ENCODE measurements at places on chromosomes 16 and 17. TPM values are rescaled to one million over a fixed set of nuclear protein-coding genes. Genes with fewer than 3 reads are reported as not detected.

DNA sequence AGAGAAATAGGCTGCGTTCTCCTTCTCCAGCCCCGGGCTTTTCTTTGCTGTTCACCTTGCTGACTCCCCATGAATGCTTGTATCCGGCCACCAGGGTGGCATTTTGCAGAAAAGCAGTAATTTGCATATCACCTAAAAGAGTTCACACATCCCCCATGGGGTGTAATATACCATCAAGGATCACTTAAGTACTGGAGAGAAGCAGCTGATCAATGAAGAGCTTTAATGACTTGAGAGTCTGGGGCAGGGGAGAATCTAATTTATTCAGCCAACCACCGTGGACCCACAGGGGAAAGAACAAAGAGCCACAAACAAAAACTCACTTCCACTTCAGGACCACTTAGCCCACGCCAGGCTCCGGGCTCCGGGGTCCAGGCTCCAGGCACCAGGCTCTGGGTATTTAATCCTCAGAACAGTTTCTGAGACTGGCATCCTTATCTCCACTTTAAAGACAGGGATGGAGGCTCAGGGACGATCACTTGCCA lies 33.9 kb upstream of the SEC14L1 start:
- DNase-seq, result no peak

GRCh38 chr17:19341211-19341631 lies 21.3 kb downstream of the B9D1 start:
- no peak for DNase-seq

DNA sequence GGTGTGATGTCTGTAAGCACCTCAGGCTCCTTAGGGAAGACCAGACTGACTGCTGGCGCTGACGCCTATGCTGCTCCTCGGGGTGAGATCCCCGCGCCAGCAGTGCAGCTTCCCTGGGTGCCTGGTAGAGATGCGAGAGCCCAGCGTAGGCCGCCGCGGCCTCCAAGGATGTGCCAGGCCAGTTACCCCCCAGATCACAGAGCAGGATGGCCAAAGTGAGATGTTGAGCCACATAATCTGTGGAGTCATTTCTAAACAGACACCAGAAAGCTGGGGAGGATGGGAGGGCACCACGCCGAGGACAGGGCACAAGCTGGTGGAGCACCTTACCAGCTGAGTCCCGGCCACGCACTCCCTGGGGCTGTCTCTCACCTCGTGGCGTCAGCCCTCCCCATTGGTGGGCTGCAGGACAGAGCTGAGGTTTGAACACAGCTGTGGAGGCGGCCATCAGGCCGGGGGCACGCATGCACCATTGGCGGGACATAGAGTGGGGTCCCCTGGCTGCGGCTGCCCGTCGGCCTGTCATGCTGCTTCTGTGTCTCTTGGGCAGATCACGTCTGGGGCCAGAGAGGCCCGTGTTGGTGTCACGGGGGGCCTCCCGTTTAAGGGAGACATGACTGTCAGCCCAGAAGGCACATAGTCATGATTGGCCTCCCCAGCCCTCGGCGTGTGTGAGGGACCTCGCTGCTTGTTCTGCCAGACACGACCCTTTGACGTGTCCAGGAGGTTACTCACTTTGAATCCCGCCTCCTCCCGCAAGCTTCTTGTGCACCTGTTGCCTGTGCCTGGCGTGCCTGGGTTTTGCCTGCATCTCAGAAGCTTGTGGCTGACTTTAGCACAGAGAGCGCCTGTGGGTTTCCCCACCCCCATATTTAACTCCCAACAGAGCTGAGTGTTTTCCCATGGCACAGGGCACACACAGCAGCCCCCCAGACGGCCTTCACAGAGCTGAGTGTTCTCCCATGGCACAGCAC lies 21.9 kb downstream of the MAPK8IP3 start:
- no peak for DNase-seq

The AIPL1 gene
- 0.04 TPM for polyA plus RNA-seq

DNA sequence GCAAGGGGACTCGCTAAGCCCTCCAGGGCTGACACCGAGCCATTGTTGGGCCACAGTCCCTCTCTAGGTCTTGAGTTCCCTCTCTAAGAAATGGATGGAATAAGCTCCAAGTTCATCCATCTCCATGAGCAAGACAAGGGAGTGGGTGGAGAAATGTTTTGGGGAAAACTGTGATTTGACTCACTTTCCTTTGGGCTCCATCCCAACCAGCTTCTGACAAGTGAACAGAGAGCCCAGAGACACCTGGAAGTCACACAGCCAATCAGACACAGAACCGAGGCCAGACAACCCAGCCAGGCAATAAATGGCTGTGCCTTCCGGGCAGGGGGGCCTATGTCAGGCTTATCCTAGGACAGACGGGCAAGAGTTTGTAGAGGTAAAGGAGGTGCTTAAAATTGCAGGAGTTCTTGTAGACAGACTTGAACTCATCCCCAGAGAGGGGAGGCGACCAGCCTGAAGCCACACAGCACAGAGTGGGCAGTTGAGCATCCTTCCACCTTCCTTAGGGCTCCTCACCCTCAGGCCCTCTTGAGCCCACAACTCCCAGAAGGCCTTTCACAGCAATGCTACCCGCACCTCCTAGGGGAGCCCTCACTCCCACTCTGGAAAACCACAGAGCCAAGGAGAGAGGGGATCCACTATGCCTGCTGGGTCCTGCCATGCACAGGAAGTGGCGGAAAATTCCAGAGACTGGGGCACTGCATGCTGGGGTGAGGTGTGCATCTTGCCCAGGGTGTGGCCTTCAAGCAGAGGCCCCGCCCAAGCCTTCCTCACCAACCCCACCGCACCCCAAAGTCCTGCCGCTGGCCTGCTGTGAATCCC lies 9.5 kb upstream of the FAM83G start:
- DNase-seq, result no peak

- no peak for DNase-seq
These were observed 25.5 kb downstream of the CBFA2T3 start for GRCh38 chr16:88951501-88951900.

The ZMYND15 gene
- polyA plus RNA-seq, result 0.85 TPM

The ITGAL gene
- 1.9 TPM for polyA plus RNA-seq

DNA sequence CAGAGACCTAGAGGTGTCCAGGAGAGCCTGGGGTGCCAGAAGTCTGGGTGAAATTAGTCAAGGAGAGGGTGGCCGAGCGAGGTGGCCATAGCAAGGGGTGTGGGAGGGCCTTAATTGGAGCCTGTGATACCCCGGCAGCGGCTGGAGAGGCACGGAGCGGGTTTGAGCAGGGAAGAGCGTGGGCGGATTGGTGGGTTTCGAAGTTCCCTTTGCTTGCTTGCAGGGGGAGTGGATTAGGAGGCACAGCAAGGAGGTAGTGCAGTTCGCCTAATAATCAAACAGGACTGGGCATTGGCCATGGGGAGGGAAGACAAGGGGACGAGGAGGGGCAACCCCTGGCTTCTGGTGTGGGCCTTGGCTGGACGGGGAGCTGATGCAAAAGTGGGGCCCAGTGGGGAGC lies 5.4 kb upstream of the FAM83G start:
- no peak for DNase-seq

The ZSCAN10 gene
- not detected for polyA plus RNA-seq

DNA sequence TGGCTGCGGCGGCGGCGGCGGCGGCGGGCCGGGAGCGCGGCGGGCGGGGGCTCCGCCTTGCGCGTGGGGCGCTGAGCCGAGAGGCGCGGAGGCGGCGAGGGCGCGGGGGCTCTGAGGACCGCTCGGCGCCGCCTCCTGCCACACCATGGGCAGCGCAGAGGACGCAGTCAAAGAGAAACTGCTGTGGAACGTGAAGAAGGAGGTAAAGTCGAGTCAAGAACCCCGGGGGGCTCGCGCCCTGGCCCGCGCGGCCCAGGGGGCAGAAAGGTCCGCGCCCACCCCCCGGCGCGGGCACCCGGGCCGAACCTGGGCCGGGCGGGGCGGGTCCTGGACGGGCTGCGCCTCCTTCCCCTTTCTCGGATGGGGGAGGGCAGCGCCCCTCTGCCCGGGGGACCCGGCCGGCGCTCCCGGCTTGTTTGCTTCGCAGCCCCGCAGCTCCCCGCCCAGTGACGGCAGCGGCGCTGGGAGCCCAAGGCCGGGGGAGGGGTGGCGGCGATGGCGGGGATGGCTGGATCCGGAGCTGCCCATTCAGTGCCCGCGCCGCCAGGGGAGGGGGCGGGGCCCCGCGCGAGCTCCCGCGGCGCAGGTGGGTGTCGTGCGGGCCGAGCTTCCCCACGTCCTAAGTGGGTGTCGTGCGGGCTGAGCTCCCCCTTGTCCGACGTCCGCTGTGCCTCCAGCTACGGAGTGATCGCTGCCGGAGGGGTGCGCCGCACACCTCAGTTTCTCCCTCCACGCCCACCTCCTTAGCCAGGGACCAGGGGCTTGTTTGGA lies 428 bp downstream of the SGSM2 start:
- DNase-seq, result no peak

The CTRB1 gene
- polyA plus RNA-seq, result 0.11 TPM

- no peak for DNase-seq
These were observed 10.9 kb upstream of the ARHGAP23 start for GRCh38 chr17:38417210-38417951.

GRCh38 chr16:69404275-69404805 lies 18.5 kb upstream of the TERF2 start:
- DNase-seq, result no peak

The FAM117A gene
- 15.2 TPM for polyA plus RNA-seq

GRCh38 chr17:39393736-39394135 lies 7.7 kb downstream of the FBXL20 start:
- DNase-seq, result no peak

- DNase-seq, result no peak
These were observed 490 bp downstream of the GID4 start for GRCh38 chr17:18039535-18040260.

- no peak for DNase-seq
These were observed 8.0 kb downstream of the SGSH start for GRCh38 chr17:80212109-80212508.

GRCh38 chr16:64361753-64362152 lies 760.1 kb downstream of the CDH11 start:
- DNase-seq, result no peak

DNA sequence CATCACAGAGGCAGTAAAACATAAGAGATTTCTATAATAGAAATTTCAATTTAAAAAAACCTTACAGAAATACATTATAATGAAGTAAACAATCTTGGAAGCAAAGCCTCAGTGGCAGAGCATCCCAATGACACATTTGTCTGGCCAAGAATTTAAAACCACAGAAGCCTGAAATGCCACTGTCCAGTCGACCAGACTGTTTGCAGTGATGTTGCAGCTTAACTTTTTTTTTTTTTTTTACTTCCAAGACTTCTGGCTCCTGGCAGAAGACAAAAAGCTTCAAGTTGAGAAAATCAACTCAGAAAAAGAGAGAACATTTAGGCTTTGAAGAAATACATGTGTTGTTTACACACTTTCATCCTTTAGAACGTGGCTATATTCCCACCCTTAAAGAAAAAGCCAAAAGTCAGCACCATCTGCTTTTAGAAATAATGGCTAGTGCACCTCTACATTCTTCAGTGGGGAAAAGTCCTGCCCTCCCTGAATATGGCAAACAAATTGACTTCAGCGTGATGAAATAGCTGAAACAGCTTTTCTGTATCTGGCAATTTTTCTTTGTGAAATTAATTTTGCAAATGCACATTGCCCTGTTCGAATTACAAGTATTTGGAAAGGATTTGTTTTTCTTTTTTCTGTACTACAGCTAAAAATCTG lies 205.5 kb upstream of the MON1B start:
- no peak for DNase-seq

DNA sequence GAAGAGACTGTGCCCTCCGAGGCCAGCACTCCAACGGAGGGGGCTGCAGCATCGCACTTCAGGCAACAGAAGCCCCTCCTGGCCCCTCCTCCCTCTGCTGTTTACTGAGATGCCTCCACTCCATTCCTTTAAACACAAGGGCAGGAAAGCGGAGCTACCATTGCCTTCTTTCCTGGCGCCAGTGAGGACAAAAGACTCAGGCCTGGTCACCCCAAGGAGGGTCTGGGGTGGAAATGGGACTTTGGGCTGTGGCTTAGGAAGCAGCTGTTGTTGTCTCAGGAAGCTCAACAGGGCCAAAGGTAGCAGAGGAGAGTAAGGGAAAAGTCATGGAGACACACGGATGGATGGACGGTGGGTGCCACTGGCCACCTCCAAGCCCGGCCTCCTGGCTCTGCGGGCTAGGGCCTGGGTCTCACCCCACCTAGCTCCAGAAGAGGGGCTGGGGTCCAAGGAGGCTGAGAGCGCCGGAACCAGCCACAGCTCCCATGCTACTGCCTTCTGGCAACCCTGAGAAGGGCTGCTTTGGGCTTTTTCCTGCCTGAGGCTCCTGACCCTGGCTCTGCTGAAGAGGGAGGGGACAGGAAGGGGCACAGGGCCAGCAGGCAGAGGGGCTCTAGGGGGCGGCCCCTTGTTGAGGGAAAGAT lies 11.1 kb downstream of the CD300LG start:
- no peak for DNase-seq

GRCh38 chr17:5975661-5976060 lies 94.5 kb upstream of the WSCD1 start:
- peak; percentile 20 for DNase-seq

DNA sequence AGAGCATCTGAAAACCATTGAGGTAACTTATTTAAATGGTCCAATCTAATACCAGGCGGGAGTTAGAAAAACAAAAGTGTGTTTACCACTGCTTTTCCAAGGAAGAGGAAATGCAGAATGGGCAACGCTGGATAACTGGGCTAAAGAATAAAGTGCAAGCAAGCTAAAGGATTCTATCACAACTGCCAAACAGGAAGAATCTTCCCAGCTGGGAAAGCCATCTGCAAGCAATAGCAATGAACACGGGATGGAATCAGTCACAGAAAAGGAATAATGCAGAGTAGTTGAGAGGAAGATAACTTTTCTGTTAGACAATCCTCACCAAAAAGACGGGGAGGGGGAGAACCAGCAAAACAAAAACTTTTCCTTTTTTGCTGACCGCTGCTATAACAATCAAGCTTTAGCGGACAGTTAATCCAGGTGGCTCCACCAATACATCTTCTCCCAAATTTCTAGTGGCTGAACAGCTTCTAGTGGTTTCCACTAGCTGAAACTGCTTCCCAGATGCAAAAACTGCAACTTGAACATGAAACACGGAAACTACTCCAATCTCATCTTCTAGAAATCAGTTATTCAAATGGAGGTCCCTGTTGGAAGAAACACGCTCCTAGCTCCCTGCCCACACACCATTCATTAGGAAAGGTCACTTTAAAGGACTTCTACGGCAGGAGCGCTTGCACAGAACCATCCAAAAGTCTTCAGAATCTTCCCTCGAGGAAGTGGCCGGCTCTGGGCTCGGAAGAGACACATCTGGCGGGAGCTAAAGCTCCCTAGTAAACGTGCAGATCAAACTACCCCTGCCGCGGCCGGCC lies 929 bp downstream of the TMEM11 start:
- DNase-seq, result no peak

DNA sequence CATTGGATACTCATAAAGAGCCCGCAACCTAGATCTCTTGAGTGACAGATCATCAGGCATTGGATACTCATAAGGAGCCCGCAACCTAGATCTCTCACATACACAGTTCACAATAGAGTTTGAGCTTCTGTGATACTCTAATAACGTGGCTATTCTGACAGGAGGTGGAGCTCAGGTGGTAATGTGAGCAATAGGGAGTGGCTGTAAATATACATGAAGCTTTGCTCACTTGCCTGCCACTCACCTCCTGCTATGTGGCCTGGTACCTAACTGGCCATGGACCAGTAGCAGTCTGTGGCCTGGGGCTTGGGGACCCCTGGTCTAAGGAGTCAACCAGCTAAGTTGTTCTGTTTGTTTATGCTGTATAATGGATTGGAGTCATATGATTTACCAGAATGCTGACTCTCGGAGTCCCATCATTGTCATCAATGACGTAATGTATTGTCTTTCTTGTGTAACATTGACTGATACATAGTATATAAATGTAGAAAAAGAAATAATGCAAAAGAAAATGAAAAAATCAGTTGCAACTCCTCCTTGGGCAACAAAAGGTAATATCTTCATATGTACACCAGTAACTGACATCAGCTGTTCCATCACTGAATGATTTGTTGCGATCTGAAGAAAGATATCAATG lies 17.5 kb downstream of the ABCA9 start:
- no peak for DNase-seq

- DNase-seq, result no peak
These were observed 92.0 kb upstream of the CCL2 start for GRCh38 chr17:34163123-34163522.

Measured in left renal pelvis (tissue), 4 donors.